ENCODE measurements at places on chromosomes 2 and 18.

DNA sequence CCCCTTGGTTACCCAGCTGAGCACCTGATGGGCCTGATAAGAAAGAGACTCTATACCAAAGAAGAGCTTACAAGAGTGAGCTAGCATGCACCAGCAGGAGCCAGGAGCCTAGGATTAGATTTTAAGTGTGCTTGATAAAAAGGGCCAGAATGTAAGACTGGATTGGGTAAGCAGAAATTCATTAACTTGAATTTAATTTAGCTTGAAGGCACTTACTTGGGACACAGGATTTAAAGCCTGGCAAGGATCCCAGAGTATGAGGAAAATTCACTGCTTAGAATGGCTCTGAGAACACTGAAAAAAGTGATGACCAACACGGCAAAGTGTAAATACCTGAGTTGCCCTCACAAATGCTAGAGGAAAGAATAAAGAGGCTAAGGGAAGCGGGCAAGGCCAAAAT, 91.3 kb upstream of the RBBP8 start:
- no peak for DNase-seq

DNA sequence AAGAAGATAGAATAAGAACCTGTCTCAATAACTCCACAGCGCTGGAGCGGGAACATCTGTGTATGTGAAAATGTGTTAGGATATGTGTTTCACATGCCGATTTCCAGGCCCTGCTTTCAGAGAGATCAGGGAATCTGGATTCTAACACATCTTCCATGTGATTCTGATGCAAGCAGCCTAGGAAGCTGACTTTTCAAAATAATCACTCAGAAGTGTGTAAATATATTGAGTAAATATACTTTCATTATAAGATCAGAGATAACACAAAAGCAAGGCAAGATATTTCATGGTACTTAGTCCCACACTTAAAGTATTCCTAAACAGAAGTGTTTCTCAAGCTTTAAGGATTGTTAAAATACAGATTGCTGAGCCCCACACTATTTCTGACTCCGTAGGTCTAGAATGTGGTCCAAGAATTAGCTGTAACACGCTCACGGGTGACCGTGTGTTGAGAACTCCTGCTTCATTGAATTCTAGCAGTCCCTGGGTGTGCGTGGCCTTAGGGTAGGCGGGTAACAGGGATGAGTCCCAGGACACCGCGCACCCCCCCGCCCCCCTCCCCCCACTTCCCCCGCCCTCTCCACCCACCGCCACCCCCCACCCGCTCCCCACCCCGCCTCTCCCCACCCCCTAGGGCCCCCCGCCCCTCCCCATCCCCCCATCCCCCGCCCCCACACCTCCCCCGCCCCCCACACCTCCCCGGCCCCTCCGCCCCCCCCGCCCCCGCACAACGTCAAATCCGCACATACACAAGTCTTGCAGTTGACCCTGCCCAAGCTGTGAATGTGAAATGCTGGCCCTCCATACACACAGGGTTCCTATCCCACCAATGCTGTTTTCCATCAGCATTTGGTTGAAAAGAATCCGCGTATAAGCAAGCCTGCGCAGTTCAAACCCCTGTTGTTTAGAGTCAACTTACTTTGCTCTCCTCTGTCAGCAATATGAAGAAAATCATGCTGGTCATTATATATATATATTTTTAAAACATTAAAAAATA, 94.2 kb upstream of the SLC39A10 start:
- no peak for DNase-seq

DNA sequence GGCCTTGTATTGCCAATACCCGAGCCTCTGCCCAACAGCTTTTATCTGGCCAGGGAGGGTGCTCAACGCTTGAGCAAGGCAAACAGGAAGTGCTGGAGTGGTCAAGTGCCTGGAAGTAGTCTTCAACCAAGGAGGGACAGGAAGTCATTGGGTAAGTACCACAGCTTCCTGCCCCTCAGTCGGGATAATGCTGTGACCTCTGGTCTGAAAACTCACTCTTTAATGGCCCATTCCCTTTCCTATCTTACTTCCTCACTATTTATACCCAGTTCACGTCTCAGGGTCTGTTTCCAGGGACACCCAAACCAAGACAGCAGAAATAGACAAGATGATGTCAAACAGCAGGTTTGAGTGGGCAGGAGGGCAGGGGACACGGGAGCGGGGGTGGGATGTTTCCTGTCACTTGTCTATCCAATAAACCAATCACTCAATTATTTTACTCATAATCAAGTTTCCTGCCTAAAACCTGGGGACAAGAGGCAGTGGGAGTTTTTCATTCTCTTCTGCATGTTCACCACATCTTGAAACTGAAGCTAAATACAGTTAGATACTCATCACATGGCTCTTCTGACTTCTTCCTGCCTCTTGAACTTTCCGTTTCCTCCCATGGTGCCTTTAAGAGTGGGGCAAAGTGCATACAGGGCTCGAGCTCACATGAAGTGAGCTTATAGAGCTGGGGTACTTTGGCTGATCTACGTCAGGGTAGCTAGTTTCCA, 68.9 kb upstream of the CAB39 start:
- no peak for DNase-seq

DNA sequence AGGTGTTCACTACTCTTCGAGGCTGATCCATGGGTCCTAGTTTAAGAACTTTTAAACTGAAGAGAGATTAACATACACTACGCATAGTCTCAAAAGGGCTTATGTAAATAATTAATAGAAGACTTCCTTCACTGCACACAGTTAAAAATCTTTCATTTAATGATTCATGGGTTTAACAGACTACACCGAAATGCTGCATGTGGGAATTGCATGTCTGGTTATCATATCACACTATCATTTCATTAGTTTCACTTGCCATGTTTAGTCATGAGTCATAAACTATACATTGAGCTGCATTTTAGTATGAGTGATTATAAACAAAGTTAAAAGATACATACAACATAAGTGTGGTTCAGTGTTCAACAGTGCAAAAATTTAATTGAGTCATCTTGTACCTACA, 31.2 kb downstream of the GLS start:
- no peak for DNase-seq

DNA sequence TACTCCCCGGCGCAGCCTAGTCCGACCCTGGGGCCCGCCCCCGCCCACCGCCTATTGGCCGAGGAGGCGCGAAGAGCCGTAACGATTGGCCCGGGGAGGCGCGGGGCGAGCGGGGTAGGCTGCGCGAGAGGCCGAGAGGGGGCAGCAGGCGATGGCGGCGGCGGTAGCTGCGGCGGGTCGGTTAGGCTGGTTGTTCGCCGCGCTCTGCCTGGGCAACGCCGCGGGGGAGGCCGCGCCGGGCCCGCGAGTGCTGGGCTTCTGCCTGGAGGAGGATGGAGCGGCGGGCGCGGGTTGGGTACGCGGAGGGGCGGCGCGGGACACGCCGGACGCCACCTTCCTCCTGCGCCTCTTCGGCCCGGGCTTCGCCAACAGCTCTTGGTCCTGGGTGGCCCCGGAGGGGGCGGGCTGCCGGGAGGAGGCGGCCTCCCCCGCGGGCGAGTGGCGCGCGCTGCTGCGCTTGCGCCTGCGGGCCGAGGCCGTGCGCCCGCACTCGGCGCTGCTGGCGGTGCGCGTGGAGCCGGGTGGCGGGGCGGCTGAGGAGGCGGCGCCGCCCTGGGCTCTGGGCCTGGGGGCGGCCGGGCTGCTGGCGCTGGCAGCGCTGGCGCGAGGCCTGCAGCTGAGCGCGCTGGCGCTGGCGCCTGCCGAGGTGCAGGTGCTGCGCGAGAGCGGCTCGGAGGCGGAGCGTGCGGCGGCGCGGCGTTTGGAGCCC, at the start of gene CNNM3:
Gene CNNM3 (plus strand): TSS at position 142 of the 709 bp plus-strand sequence. CDS start 10 bp downstream, at position 152.
- DNase-seq: peak; percentile 81

Measured in hematopoietic multipotent progenitor cell (in vitro differentiated cells).